ENCODE measurements at places on chromosomes 3 and 15.

GRCh38 chr3:28252001-28252431 is 10.6 kb downstream of the CMC1 start:
- no peak for DNase-seq

DNA sequence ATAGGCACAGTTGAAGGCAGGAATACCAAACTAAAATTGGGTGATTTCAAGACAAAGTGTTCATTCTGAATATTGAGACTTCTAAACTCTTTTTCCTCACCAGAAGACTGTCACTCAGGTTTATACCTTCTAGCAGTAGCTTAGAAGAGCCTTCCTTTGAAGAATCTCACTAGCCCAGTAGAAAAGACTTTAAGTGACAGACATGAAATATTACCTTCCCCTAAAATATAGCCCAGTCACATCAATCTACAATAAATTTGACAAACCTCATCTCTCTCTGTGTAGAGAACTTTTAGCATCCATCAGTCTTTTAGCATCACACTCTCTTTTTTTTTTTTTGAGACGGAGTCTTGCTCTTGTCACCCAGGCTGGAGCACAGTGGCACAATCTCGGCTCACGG is 97.5 kb downstream of the HERC1 start:
- no peak for DNase-seq

DNA sequence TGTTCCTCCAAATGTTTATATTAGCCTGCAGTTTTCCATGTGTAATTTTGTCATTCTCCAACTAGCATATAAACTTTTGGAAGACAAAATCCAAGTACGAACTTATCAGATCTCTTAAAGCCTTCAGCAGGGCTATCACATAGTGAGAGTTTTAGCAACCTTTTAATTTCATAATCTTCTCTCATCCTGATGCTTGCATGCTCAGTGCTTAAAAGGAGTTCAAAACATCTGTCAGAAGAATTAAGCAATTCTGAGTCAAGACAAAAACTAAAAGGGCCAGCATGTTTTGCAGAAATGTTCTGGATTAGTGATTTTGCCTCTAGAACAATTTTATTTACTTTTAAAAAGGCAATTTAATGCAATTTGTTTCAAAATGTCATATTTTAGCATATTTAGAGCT is 73.4 kb upstream of the SLC2A2 start:
- no peak for DNase-seq

DNA sequence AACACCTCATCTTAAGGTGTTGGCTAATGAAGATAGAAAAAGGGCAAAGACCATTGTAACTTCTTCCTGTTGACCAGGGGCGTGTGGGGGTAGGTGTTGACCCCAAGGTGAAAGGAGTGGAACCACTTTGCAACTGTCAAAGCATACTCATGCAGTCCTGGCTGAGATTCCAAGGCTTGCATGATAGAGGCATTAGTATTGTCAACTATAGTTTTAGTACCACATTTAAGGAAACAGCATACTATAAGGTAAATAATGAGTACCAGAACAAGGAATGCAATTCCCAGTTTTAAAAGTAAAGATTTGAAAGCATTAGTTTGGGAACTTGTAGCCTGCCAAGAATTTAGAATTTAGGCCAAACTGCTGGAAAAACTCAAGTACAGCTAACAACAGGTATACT is 27.8 kb upstream of the ADGRG7 start:
- DNase-seq = no peak

DNA sequence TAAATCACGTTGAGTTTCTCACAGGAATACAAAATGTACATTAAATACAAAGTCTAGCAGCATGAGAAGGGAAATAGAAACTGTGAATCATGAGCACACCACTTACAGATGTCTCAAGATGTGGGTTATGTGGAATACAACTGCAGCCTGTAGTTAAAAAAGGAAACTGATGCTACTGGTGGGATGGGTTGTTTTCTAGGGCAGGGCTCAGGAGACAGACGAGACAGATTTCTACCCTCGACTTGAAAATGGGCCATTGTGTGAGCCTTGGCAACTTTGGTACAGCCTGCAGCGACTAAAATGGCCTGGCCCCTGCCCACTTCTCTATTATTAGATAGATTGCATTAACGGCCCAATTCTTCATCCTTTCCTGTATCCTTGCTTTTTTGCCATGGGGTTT is 293.1 kb downstream of the SUCLG2 start:
- DNase-seq = no peak

- no peak for DNase-seq
These were observed 200.1 kb upstream of the ZNF717 start for GRCh38 chr3:75985432-75985831.

DNA sequence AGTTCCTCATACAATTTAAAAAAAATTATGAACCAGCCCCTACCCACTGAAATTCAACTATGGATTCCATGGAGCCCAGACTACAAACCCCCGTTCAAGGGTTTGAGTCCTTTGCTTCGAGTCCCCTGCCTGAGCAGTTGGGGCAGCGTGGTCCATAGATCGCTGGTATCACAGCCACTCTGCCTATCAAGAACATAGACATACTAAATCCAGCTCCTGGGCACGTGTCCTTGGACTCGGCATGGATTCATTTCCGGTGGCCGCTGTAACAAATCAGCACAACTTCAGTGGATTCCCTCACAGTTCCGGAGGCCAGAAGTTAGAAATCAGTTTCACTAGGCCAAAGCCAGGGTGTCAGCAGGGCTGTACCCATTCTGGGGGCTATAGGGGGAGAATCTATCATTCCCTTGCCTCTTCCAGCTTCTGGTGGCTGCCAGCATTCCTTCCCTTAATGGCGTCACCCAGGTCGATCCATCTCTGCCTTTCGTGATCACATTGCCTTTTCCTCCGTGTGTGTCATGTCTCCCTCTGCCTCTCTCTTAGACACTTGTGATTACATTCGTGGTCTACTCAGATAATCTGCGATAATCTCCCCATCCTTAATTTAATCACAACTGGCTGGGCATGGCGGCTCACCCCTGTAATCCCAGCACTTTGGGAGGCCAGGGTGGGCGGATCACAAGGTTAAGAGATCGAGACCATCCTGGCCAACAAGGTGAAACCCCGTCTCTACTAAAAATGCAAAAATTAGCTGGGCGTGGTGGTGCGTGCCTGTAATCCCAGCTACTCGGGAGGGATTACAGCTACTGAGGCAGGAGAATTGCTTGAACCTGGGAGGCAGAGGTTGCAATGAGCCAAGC is 4.6 kb upstream of the TMEM44 start:
- no peak for DNase-seq

DNA sequence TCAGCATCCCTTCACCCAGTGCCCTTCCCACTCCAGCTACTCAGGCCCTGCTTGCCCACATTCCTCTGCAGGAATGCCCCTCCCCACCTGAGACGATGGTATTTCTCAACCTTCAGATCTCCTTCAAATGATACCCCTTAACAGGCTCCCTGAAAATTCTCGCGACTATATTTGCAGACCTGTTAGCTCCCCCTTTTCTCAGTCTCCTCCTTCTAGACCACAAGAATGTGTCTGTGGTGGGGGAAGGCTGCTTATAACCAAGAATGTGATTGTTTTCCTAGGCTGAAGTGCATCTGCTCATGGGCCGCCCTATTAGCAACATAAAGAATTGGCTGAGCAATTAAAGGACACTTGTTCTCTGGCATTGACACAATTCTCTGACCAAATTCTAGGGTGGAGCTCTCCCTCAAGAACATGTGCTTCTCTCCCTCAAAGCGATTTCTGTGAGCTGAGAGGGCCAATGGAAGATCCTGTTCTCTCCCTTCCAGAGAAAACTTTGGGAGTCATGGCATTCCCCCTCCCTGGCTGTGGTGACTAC is 19.1 kb upstream of the LIMD1 start:
- DNase-seq = no peak

GRCh38 chr15:78077871-78078210 is 330 bp upstream of the TBC1D2B start:
- no peak for DNase-seq

- DNase-seq = no peak
These were observed 172.5 kb upstream of the GADL1 start for GRCh38 chr3:31067004-31067403.

DNA sequence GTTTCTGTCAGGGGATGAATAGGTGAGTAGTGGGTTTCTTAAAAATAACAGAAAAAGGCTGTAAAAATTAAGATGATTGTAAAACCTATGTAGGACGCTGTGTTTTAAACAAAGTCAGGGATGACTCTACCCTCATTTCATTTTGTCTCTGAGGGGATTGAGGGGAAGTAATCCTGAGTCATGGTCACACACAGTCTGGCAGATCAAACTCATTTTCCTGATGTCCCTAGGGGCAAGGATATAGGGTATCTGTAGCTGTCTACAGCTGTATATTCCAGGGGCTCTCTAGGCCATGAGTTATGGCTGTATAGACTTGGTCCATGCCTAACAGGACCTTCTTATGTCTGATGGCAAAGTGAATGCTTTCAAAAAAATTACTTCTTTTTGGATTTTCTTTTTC is 421.1 kb downstream of the PDCD6IP start:
- DNase-seq = no peak

GRCh38 chr3:126340081-126340511 is 17.1 kb downstream of the KLF15 start:
- no peak for DNase-seq

DNA sequence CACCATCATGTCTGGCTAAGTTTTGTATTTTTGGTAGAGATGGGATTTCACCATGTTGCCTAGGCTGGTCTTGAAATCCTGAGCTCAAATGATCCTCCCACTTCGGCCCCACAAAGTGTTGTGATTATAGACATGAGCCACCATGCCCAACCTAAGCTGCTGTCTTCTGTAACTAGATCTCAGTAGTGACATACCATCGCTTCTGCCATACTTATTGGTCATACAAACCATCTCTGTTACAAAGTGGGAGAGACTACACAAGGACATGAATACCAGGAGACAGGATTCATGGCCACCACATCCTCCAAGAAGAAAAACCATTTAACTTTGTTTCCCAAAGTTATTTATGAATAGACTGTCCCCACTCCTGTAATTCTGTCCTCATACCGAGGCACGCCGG is 81.3 kb downstream of the SMAD6 start:
- no peak for DNase-seq

- DNase-seq = no peak
These were observed 383.7 kb upstream of the CFAP20DC start for GRCh38 chr3:59433546-59433945.

- DNase-seq = no peak
These were observed 1.7 kb upstream of the GPR62 start for GRCh38 chr3:51953445-51953844.

DNA sequence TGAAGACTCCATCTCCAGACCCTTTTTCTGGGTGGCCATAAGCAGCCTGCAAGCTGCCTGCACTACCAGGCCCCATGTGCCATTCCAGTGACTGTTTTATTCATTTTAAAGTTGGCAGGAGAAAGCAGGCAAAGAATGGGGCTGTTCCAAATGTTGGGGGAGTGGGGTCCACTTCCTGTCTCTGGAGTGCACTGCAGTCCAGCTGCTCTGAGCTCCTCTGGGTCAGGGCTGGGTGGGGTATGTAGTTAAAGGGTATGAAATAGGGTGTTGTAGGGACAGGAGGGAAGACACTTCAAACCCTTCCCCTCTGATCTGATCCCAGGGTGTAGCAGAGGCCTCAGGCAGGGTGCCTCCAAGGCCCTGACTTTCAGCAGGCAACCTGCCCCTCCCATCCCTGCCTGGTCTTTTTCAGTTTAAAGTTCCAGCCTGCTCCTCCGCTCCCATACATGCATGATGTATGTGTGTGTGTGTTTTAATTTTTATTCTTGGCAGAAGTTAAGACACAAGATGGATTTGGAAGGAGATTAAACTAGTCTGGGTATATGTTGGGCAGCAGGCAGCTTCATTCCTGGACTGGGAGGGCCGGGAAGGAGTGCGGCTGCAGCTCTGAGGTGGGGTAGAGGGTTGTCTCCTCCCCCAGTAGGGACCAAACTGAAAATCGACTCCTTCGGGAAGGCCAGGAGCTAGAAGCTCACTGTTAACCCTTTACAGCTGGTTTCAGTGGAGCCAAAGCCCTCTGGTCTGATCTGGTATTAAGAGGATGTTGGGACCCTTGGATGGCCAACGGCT is 17.3 kb downstream of the BOC start:
- DNase-seq = no peak

- no peak for DNase-seq
These were observed 491.3 kb upstream of the AGTR1 start for GRCh38 chr3:148206446-148206845.

GRCh38 chr3:140529096-140529495 is 148.8 kb upstream of the TRIM42 start:
- DNase-seq = no peak

GRCh38 chr3:189288348-189289235 is 116.8 kb downstream of the TPRG1 start:
- DNase-seq = no peak

GRCh38 chr3:114686621-114687020 is 392.8 kb downstream of the TIGIT start:
- no peak for DNase-seq

GRCh38 chr15:78949461-78949860 is 4.6 kb upstream of the CTSH start:
- DNase-seq = no peak

DNA sequence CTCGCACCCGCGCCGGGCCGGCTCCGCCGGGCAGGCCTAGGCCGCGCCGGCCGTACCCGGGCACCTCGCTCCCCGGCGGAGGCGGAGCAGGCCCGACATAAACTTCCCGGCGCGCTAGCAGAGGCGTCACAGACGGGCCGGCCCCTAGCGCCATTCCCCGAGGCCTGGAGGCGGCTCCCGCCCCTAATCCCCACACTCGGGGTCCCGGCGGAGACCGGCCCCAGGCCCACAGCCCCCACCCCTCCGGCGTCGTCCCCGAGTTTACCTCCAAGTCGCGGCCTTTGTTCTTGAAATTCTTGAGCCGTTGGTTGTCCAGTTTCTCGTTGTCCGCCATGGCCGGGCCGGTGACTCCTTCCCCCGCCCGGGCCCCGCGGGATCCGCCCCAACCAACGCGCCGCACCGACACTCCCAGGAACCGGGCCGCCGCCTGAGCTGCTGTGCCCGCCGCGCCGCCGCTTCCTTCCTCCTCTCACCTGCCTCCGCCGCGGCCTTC is 376 bp downstream of the KPNA4 start:
- peak; percentile 32 for DNase-seq

- DNase-seq = no peak
These were observed 25.3 kb upstream of the ARHGEF26 start for GRCh38 chr3:154095832-154096421.

- DNase-seq = no peak
These were observed 12.4 kb downstream of the PPM1M start for GRCh38 chr3:52257911-52258310.

- no peak for DNase-seq
These were observed 301.0 kb upstream of the TBL1XR1 start for GRCh38 chr3:177498037-177498857.

- DNase-seq = no peak
These were observed 243.7 kb downstream of the TLE3 start for GRCh38 chr15:69854001-69854400.
